ENCODE measurements at places on chromosomes 16 and 17.
A peak's percentile ranks its signal among the peaks of the same experiment; 100 is the strongest.

DNA sequence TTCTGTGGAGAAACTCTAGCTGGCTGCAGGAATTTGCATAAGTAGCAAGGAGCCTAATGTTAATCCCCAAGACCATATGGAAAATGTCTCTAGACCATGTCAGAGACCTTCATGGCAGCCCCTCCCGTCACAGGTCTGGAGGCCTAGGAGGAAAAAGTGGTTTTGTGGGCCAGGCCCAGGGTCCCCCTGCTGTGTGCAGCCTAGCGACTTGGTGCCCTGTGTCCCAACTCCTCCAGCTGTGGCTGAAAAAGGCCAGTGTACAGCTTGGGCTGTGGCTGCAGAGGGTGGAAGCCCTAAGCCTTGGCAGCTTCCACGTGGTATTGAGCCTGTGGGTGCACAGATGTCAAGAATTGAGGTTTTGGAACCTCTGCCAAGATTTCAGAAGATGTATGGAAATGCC is 306.9 kb upstream of the CA10 start:
- DNase-seq = no peak

- peak; percentile 54 for DNase-seq
These were observed 11.9 kb downstream of the MT4 start for GRCh38 chr16:56576585-56577299.

DNA sequence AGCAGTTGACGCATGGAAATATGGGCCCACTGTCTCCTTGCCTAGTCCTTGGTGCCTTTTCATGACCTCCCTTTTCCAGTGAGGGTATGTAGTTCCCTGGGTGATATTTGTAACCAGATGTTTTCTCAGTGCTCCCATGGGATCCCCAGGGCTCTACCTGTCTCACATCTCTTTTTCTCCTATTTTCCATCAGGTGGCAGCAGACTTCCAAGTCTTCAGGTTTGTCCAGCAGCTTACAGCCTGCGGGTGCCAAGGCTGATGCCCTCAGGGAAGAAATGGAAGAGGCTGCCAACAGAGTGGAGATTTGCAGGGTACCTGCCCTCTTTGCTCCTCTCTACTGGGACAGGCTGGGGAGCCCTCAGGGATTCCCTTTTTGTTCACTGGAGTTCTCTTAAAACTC is 89.1 kb downstream of the ELAC2 start:
- no peak for DNase-seq

DNA sequence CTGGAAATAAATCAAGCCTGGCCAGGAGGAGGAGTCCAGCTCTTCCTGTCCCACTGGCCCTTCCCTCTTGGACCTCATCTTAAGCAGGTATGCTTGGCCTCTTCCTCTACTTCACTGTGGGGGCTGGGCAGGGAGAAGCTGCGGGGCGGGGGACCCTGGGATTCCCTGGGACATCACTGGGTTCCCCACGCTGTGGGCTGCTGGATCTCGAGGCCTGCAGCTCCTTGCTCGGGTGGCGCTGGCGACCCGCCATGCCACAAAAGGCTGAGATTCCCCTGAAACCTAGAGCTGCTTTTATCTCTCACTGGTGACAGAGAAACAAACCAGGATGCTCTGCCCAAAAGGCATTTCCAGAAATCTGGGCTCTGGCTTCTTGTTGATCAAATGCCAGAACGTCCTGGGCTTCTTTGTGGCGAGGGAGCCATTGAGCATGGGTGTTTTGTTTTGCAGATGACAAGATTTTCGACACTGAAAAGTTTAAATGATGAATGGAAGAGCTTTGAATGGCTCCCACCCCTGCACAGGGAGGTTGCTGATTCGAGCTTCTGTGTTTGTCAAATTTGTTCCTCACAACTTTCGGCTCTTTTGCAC is 8.6 kb upstream of the PGS1 start:
- DNase-seq = no peak

DNA sequence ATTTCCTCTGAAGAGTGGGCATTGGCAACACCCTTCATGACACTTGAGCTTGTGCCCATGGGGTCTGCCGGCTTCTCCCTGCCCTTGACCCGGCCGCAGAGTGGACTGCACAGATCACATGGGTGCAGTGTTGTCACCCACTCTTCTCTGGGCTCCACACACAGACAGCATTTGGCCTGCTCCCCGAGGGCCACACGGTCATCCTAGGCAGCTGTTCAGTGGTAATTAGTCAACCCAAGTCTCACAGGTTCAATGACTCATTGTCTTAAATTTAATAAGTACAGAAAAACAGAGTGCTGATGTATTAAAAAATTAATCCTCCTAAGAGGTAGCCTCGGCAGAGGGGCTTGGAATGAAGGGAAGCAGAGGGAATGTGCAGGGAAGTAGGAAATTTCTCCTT is 204.8 kb downstream of the MSI2 start:
- DNase-seq = no peak

GRCh38 chr16:81723098-81723723 is 55.9 kb upstream of the PLCG2 start:
- DNase-seq = peak; percentile 78

- DNase-seq = no peak
These were observed 93.3 kb downstream of the SOCS1 start for GRCh38 chr16:11162586-11163268.

DNA sequence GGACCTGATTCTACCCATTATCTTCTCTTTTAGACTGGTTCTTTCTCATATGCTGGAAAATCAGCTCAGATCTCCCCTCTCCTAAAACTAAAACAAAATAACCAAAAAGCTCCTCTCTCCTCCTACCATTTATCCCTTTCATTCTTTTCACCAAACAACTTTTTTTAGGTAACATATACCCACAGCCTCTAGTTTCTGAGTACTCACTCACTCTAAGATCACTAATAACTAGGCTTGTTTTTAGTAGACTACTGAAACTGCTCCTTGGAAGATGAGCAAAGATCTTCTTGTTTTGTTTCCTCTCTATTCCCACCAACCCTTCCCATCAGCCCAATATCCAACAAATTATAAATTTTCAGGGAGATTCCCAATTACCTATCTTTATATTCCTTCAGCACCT is 129.0 kb downstream of the SKAP1 start:
- DNase-seq = no peak

GRCh38 chr17:62653826-62654761 is 26.6 kb downstream of the MRC2 start:
- DNase-seq = peak; percentile 82

GRCh38 chr17:81720267-81721071 is 8.4 kb downstream of the SLC25A10 start:
- DNase-seq = no peak

DNA sequence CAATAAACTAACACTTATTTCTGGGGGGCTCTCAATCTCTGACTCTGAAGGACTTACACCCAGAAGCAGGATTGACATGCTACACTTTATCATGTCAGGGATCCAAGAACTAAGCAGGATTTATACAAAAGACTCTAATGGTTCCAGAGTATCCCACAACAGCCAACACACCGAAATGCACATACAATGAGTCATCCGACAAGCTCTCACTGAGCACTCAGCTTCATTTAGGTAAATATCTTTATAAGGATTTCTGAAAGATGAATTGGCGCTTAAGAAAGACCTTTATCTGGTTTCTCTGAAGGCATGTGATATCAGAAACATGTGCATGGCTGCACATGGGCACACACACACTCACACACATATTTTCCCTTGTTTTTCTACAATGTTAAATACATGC is 77.2 kb downstream of the TOX3 start:
- DNase-seq = no peak

GRCh38 chr16:56689171-56689570 is 6.9 kb downstream of the MT1X start:
- no peak for DNase-seq

DNA sequence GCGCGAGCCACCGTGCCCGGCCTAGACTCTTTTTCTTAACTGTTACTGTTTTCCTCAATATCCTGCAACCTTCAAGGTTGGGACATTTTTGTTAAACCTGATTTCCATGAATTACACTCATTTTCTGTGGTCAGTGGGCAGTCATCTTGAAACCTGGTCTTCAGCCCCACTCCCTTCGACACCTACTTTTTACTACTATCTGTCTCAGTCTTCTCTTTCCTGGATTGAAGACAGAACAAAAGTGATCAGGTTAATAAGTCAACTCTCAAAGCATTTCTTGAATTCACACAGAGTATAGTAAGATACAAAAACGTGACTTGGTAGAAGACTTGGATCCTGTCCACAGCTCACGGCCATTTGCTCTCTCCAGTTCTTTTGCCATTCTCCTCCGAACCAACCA is 6.1 kb downstream of the MINK1 start:
- DNase-seq = no peak

DNA sequence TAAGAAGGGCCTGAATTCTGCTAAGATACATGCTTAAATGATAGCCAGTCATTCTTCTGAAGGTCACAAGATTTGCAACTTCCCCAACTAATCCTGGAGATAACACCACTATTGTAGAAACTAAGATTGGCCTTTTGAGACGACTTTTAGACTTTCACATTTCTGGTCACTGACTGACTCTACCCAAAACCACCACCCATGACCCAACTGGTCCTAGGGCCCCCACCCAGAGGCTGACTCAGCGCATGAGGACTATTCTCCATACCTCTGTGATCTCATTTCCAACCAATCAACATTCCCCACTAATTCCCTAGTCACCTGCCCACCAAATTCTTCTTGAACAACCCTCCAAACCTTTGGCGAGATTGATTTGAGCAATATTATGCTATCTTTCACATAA is 1299.0 kb downstream of the CDH11 start:
- DNase-seq = no peak

- DNase-seq = no peak
These were observed 2.7 kb upstream of the PRSS41 start for GRCh38 chr16:2795395-2796143.

GRCh38 chr17:80416260-80416939 is 1.4 kb downstream of the ENDOV start:
- no peak for DNase-seq

GRCh38 chr17:68981288-68981687 is 26.1 kb upstream of the ABCA8 start:
- DNase-seq = peak; percentile 39

- no peak for DNase-seq
These were observed 97.0 kb downstream of the CYLD start for GRCh38 chr16:50838885-50839284.

GRCh38 chr17:82752371-82753200 is 721 bp downstream of the TBCD start:
- DNase-seq = peak; percentile 64

GRCh38 chr16:5309946-5310611 is 212.5 kb upstream of the EEF2KMT start:
- no peak for DNase-seq

- DNase-seq = no peak
These were observed 123.3 kb downstream of the CCT6B start for GRCh38 chr17:34837876-34838478.

DNA sequence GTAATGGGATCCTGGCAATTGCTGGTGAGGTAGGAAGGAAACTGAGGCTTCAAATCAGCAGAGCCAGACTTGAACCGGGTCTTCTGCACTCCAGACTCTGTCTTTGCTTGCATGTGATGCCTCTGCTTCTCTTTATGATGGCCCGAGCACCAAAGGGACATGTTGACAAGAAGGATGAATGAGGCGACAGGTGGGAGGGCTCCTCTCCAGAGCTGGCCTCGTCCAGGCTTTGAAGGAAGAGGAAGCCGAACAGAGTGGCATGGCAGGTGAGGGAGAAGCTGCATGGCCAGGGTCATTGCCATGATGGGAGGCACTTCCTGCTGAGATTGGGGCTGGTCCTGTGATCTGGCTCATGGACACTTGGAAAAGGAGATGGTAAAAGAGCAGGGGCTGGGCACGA is 40.8 kb downstream of the AKAP1 start:
- no peak for DNase-seq

GRCh38 chr16:75385507-75386152 is 47.7 kb downstream of the CFDP1 start:
- peak; percentile 31 for DNase-seq

DNA sequence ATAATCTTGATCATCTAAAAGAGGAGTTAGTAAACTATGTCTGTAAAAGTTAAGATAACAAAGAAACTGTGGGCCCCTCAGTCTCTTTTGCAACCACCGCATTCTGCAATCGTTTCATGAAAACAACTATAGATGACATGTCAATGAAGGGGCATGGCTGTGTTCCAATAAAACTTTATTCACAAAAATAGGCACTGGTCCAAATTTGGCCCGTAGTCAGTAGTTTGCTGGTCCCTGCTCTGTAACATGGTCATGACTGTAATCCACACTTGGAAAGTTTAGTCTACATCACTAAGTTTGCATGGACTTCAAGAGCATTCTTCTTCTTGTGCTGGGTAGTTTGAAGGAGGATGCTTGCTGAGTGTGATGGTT is 299.3 kb upstream of the PSMD7 start:
- DNase-seq = no peak

DNA sequence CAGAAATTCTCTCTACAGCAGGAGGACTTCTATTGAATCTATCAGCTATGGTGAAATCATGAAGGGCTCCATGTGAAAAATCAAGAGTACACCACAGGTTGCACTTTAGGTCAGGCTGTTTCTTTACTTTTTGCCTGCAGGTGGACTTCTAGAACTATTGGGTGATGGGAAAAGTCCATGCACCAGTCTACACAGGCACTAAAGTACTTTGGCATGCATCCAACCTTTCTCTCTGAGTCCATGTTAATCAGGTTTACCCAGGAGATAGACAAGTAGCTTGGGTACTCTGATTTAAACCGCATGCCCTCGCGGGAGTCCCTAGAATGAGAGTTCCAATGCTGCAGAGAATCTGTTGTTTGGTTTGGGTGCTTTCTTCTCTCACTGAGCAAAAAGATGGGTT is 9.1 kb upstream of the ANKFN1 start:
- DNase-seq = no peak

DNA sequence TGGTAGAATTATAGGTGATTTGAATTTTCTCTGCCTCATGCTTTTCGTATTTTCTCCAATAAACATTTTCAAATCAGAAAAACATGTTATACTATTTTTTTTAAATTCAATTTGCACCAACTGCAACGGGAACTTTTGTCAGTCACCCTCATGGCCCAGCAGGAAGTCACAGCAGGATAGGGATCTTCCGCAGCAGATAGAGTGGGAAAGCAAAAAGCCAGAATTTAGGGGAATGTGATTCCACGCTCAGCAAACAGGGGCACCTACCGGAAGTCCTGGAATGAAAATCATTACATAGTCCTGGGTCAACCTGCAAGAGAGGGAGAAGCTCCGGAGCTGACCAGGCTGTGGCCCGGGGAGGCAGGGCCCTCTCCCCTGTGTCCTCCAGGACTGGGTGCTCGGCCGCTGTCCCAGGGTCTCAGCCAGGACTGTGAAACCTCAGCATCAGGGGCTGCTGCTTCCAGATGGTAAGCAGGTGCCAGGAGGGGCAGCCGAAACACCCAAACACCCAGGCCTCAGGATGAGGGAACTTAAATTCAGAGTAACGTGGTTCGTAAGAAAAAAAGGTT is 3.9 kb downstream of the SLC47A2 start:
- no peak for DNase-seq

GRCh38 chr17:42518046-42518754 is 17.8 kb upstream of the NAGLU start:
- DNase-seq = peak; percentile 82
